Fibroblast of the aortic adventitia (primary cell): ENCODE measurements at places on chromosomes 12 and 14. TPM values are rescaled to one million over a fixed set of nuclear protein-coding genes. Genes with fewer than 3 reads are reported as not detected.

GRCh38 chr12:19239616-19240234 is 110.2 kb downstream of the PLEKHA5 start:
- DNase-seq: peak; percentile 81

COCH gene
- total RNA-seq: 0.36 TPM in 1 of 2 replicates, not detected in the other

BRMS1L gene
- 3.8 and 5.6 TPM in 2 replicates for total RNA-seq

GRCh38 chr12:49108958-49109404 is 1.7 kb downstream of the LMBR1L start:
- DNase-seq: peak; percentile 62

- no peak for DNase-seq
These were observed 226.2 kb downstream of the NUBPL start for GRCh38 chr14:31787377-31787776.

DNA sequence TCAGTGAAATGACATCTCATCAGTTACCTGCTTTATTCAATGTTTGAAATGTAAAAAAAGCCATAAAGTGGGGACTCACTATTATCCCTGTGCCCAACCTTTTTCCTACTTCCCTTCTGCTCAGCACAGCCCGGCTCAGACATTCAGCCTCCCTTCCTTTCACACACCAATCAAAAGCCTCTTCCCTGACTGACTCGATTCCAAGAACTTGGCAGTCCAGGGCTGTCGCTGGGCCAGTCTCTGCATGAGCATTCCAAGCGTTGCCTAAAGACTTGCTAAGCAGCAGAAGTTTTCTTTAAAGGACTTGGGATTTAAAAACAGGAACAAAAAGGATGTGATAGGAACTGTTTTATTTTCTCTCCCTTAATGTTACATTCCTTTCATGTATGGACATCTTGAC is 22.7 kb downstream of the ITPR2 start:
- DNase-seq: peak; percentile 92

ZC2HC1C gene
- total RNA-seq: 0.90 and 1.6 TPM in 2 replicates

- DNase-seq: no peak
These were observed 13.6 kb downstream of the KCNH3 start for GRCh38 chr12:49552425-49552824.

- no peak for DNase-seq
These were observed 18.8 kb downstream of the GNG2 start for GRCh38 chr14:51879170-51879569.

GRCh38 chr14:52360831-52361230 is 46.7 kb downstream of the PTGER2 start:
- no peak for DNase-seq

RPAP3 gene
- total RNA-seq: 15.7 and 25.7 TPM in 2 replicates

GRCh38 chr12:63206494-63206893 is 55.5 kb upstream of the AVPR1A start:
- DNase-seq: no peak

DNA sequence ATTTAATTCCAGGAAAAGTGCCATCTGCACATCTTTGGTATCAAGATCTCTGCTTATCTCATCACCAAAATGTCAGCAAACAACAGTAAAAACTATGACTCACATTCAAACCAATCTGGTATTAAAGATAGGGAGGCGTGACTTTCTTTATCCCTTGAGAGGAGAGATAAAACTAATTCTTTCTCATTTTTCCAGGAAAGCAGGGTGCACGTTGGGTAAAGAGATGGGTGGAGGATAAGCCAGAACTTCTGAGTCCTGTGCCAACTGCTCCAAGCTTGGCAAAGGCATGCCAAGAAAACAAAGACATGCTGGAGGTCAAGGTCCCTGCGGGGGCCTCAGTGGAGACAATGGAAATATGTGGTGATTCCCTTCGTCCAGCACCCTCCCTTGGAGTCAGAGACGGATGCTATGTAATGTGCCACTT is 225.8 kb upstream of the PLXNC1 start:
- DNase-seq: peak; percentile 78

OS9 gene
- 229 and 425 TPM in 2 replicates for total RNA-seq

AICDA gene
- not detected in 2 replicates for total RNA-seq

NOXRED1 gene
- total RNA-seq: 0.09 TPM in 1 of 2 replicates, not detected in the other

- no peak for DNase-seq
These were observed 65.1 kb upstream of the ETV6 start for GRCh38 chr12:11584221-11584855.

- no peak for DNase-seq
These were observed 146.1 kb downstream of the TGFB3 start for GRCh38 chr14:75835737-75836136.

GRCh38 chr12:95951515-95951914 is 8.4 kb downstream of the AMDHD1 start:
- no peak for DNase-seq

DNA sequence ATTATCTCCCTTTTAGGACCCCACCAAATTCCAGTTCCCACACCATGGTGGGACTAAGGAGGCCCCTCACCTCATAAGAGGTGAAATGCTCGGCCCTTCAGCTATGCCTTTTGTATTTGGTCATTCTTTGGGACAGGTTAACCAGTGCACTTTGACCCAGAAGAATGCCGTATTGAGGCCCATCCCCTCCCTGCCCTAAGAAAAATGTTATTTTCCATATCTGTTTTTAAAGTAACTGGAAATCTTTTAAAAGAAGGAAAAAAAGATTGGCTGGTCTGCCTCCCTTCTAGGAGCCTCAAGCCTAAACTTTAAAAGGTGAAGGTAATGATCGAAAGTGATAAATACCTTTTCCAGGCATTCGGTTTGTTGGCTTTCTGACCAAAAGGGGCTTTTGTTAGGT is 5.7 kb upstream of the HOXC13 start:
- no peak for DNase-seq

GRCh38 chr14:100295376-100296105 is 10.7 kb downstream of the SLC25A29 start:
- DNase-seq: no peak

DNA sequence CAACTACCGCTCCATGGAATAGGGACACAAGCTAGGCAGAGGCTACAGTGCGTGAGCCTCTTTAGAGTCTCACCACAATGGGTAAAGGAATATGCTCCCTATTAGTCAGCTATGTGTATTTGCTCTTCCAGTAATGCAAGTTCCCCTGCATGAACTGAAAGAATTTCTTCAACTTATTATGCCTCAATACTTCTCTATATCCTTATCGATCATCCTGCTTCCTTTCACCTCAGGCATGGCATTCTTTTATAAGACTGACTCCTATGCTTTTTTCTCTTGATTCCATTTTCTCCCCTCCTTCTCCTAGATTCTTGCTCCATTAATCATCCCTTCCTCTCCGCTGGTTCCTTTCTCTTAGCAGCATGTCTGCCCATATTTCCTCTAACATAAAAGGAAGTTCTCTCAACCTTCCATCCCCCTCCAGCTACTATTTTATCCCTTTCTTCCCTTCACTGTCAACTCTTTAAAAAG is 94.5 kb upstream of the CPM start:
- DNase-seq: peak; percentile 48

DNA sequence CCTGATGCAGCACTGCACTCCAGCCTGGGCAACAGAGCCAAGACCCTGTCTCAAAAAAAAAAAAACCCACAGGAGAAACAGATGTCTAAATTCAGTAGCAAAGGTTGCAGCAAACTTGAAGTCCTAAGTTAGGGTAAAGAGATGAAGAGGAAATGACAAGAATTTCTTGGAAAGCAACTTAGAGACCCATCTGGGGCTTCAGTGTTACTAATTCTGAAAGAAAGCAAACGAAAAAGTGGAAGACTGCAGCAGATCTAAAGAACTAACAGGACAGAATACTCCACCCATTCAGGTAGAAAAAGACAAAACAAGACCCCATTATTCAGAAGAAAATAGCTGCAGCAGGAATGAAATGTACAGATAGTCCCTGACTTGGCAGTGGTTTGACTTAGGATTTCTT is 31.9 kb downstream of the RESF1 start:
- DNase-seq: no peak

DNA sequence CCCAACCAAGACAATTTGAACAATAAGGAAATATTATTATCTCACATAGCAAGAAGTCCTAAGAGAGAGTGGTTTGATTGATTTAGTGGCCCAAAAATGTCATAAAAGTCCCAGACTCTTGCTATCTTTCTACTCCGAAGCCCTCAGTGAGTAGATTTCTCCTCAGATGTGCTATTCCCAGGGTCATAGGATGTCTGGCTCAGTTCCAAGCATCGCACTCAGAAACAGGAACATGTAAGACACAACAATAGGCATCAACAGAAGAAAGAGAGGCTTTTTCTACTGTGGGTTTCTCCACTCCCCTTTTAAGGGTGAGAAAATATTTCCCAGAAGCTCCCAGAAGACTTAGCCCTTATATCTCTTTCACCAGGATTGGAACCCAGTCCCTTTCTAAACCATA is 188.1 kb upstream of the CDKN3 start:
- no peak for DNase-seq

LARP4 gene
- 33.8 and 47.5 TPM in 2 replicates for total RNA-seq

FAM186B gene
- total RNA-seq: 0.45 and 2.7 TPM in 2 replicates

DNA sequence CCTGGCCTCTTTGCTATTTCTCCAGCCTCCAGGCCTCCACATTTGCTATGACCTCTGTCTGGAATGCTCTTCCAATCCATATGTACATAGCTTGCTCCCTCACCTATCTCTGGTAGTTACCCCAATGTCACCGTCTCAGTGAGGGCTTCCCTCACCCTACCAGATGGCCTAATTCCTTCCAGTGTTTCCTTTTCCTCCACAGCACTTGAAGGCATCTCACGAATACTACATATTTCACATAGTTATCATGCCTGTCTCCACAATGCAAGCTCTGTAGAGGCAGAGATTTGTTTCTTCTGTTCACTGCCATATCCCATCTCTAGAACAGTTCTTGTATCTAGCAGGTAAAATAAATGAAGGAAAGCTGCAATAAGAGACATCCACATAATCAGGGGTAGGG is 21.3 kb upstream of the HSP90B1 start:
- peak; percentile 57 for DNase-seq

DNA sequence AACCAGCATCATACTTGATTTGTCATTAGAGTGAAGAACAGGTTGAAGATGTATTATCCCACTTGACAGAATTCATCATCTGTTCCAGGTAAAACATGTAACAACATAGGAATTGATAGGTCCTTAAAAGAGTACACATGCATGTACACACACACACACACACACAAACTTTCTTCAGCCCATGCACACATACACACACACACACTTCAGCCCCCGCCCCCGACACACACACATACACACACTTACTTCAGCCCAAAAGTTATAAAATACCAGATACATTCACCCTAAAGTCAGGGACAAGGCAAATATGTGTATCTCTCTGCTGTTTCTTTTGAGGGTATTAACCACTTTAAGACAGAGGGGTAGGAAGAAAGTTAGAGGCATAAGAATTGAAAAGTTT is 15.4 kb downstream of the CAND1 start:
- no peak for DNase-seq

DNA sequence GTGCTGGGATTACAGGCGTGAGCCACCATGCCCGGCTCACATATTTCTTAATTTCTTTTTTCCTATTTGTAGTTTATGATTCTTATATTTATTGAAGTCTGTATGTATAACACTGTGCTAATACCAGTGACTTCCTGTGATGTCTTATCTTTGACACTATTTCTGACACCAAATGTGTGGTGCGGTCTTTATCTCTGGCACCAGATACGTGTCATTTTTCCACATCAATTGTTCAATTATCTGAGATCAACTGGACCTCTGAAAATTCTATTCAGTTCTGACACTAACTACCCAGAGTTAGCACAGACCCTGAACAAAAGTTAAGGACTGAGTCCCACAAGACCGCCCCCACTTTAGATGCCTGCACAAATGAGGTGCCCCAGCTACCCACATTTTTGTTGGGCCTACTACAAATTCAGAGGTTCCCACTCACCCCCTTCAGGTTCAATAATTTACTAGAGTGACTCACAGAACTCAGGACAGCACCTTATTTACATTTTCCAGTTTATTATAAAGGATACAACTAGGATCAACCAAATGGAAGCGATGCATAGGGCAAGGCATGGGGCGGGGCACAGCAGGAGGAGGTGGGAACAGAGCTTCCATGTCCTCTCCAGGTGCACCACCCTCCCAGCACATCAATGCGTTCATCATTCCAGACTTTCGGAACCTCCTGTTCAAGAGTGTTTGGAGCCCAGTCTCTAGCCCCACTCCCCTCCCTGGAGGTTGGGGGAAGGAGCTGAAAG is 11.6 kb upstream of the SRSF9 start:
- DNase-seq: no peak

DNA sequence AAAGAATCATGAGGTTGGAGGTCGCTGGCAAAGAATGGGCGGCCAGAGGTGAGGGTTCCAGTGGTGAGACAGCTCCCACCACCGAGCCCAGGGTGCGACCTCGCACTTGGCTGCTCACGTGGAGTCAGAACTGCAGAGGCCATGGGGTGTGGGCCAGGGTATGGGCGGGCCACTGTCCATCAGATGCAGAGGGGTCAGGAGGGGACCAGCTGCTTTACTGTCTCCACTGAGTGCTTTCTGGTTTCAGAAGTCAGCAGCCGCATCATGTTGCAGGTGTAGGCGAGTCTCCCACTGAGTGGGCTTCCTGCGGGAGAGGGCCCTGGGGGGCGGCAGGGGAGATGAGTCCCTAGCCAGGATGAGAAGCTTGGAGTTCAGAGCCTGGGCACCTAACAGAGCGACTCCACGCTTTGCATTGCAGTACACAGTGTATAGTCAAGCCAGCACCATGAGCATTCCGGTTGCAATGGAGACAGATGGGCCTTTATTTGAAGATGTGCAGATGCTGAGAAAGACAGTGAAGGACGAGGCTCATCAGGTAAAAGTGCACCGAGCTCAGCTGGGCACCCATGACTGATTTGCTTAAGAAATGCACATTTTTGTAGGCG is 46.9 kb upstream of the DYNC1H1 start:
- no peak for DNase-seq

SSTR1 gene
- 0.57 and 0.63 TPM in 2 replicates for total RNA-seq

- no peak for DNase-seq
These were observed 6.5 kb downstream of the EPS8 start for GRCh38 chr12:15782667-15783066.

KRT81 gene
- total RNA-seq: not detected in 2 replicates

DNA sequence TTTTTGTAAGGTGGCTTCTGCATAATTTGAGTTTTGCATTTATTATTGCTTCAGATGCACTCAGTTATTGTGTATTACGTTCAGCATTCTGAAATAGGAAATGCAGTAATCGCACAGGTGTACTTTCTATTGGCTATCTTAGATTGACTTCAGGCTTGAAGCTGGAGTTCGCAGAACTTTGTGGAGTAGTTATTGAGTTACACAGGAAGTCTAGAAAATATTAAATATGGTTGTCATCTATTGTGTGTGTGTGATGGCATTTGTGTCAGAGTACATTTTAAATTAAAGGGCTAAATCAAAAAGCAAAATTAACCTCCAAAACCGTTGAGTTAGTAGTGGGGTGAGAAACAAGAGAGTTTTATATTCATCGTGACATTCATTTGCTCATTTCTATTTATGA is 2.7 kb downstream of the ARID2 start:
- peak; percentile 25 for DNase-seq

KRT71 gene
- not detected in 2 replicates for total RNA-seq

- no peak for DNase-seq
These were observed 133.8 kb upstream of the CPM start for GRCh38 chr12:69066492-69067373.

DNA sequence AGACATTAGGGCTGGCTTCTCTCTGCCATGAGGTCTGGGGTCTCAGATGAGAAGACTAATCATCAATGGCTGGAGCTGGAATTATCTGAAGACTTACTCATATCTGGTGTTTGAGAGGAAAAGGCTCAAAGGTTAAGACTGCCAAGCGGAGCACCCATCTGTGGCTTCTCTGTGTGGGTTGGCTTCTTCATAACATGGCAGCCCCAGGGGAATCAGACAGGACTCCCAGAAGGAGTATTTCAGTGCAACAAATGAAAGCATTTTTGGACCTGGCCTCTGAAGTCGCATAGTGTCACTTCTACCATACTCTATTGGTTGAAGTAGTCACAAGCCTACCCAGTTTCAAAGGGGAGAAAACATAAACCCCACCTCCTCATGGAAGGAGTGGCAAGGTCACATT is 171.8 kb upstream of the KRR1 start:
- DNase-seq: no peak
